Fibroblast of mammary gland (primary cell): ENCODE measurements at places on chromosomes 7 and 10.

DNA sequence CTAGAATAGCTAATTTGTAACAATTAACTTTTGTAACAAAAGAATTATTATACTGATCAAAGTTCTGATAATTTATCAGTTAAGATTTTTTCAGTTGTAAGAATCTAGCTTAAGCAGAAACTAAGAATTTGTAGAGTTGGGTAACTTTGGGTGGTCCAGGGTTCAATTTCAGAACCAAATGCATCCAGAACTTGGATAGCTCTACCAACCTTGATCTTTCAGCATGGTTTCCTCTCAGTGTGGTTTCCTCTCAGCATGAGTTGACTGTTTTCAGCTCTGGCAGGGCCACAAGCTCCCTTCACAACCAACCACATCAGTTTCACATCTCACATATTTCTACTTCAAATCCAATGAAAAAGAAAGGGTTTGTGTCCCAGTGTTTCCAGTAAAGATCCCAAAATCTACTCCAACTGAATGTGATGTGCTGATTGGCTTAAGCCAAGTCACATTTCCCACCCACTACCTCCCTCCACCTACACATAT, 3.3 kb upstream of the FAS start:
- no peak for DNase-seq

DNA sequence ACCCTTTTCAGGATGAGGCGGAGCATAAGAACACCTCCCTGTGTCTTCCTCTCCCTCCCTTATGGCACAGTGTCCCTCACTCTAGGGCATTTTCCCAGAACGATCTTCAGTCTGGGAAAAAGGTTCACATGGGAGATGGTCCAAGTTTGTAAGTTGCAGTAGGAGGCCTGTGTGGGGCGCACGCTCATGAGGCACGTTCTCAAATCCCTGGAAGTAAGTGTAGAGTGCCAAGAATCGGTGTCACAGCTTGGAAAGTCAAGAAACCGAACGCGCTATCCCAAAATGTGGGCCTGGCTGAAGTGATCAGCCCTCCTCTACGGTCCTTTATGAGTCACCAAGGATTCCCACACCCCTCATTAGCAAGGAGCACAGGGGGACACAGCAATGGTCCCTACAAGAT, 23.9 kb upstream of the SMARCD3 start:
- DNase-seq = peak; percentile 37

GRCh38 chr10:84012831-84013458, 126.4 kb upstream of the GHITM start:
- no peak for DNase-seq

GRCh38 chr7:117876761-117877160, 3.5 kb upstream of the CTTNBP2 start:
- DNase-seq = no peak

DNA sequence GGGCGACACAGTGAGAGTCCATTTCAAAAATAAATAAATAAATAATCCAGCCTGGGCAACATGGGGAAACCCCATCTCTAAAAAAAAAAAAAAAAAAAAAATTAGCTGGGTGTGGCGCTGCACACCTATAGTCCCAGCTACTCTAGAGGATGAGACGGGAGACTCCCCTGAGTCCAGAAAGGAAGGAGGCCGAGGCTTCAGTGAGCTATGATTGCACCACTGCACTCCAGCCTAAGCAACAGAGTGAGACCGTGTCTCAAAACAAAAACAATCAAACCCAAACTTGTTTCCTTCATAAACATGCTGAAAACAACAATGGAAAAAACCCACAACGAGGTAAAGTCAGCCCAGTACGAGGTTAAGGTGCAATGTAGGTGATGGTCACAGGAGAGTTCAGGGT, 1.2 kb downstream of the COX19 start:
- DNase-seq = peak; percentile 20

DNA sequence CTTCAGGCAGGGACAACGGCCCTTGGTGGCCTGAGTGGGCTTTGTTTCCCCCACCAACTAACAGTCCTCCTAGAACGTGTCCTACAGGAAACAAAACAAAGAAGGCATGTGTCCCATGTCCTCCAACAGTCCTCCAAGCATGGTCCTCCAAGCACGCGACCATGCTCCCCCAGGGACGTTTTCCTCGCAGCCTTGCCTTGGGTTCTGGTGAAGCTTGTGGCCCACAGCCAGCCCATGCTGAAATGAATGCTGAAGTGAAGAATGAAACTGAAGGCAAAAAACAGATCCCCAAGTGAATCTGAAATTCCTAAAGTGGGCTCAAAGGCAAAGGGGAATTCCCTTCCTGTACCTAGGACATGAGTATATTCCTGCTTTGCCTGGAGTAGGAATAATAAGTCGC, 176.6 kb downstream of the JCAD start:
- no peak for DNase-seq

GRCh38 chr10:44948642-44949041, 11.0 kb upstream of the RASSF4 start:
- no peak for DNase-seq

DNA sequence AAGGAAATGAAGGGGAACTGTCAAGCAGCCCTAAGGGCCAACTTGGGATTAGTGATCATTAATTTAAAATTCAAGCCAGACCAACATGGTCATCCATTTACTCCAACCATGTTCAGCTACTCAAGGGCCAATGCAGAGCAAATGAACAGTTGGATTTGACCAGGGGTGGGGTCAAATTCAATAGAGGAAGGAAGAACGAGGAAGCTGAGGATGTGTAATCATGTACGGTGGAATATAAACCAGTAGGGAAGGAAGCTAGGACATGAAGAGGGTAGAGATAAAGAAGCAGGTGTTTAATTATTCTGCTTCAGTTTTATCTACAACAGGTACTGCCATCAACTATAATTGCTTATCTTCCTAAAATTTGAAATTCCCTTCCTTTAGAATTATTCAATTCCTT, 81.6 kb downstream of the HIBADH start:
- no peak for DNase-seq

- no peak for DNase-seq
Observed at GRCh38 chr10:63119041-63119440, 14.1 kb upstream of the NRBF2 start.

DNA sequence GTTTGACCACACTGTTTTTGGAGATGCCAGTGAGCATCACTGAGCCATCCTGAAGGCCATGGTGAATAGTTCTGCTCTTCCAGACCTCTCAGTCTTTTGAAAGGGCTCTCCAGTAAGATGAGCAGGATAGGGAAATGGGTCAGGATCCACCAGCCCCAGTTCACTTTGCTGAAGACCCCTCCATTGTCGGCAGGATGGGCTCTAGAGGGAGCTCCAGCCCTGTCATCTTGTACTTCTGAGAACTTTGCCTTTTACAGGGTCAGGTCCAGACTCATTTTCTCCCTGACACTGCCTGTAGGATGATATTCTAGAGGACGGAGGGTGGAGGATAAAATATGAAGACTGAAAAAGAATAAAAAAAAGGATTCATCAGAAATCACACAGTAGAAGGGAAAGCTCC, 13.1 kb downstream of the LHFPL3 start:
- peak; percentile 4 for DNase-seq

- DNase-seq = peak; percentile 25
Observed at GRCh38 chr10:21495002-21495751, 30.3 kb downstream of the SKIDA1 start.

GRCh38 chr7:2892549-2892948, 48.4 kb upstream of the GNA12 start:
- no peak for DNase-seq

DNA sequence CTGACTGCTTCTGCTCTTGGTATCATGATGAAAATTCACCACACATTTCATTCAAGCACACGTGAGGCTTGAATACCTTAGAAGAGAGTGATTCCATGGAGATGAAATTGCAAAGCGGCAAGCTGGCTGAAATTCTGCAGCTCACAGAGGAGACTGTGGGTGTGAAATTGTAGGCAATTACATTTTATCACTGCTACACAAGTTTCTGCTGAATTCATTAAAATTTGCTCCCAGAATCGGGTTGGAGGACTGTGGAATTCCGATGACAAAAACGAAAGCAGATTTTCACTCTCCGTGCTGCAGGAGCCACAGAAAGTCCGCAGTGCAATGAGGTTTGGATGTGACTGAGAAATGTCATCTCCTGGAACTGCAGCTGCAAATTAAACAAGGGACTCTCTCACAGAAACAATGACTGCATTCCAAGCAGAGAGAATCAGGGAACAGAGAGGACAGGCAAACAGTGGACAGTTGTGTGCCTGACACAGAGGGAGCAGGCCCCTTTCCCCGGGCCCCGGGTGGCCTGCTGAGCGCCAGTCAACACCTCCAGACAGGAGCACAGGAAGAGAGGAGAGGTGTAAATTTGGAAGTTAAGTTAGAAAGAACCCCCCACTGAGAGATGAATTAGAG, 109.1 kb downstream of the C10orf90 start:
- no peak for DNase-seq

DNA sequence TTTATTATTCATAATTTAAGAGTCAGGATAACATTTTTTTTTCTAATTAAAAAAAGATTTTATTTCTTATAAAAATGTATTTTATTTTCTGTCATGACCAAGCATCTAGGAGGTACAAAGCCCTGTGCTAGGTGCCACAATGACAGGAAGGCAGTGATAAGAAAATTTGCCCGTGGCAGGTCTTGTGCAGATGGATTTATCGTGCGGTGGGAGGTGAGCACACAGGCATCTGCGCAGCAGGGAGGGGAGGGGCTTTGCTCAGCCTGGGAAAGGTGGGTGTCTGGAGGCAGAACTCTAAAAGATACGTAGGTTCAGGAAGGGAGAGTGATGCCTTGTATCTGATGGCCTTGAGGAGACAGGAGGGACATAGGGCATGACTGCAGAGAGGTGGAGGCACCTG, 115.6 kb downstream of the ABCA13 start:
- DNase-seq = no peak

GRCh38 chr7:32264702-32265284, 194.6 kb upstream of the PDE1C start:
- no peak for DNase-seq

DNA sequence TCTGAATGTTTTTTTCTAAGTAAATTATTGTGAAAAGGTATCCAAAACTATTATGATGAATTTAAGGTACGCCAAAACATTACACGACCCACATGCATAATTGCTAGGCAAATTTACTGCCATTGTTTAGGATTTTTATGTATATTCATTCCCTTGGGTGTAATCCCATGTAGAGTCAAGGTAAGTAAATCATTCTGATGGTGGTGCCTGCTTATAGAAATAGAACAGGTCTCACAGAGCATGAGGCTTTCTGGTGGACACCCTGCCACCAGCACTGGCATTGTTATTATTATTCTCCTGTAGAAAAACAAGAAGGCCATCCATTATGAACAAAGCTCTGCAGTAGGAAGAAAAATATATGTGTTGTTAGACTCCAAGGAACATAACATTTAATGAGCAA, 111.7 kb upstream of the ZNF804B start:
- no peak for DNase-seq

DNA sequence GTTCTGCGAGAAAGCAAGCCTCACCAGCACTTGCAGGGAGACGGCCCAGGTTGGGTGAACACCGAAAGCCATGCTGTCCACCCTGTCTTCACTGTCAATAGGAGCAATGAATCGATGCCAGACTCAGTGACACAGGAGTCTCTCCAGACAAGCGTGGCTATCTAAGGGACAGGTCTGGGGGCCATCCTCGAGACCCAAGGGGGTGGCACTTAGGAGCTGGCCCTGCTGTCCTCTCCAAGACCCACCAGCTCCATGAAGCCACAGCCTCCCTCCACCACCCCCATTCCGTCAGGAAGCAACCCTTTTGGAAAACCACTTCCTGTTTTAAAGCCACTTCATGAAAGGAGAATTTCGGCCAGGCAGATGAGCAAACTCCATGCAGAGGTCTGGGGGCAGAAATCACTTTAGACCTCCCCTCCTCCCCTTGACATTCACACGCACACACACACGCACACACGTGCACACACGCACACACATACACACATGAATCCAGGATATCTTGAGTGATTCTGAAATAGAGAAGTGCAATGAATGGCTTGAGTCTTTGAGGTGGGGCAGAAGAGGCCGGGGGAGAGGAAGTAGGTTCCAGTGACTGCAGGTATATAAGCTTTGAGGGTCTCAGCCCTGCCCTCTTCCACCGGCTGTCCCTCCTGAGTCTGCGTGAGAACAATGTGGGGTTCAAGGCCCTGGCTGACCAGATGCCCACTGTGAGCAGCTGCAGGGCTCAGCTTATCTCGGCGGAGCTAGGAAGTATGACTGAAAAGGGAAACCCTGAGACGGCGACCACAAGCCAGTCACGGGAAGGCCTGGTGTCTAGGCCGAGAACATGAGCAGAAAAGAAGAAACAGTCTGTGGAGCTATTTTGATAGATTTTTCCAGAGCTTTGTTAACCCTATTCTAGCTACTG, 25.0 kb downstream of the RGS10 start:
- DNase-seq = peak; percentile 23

DNA sequence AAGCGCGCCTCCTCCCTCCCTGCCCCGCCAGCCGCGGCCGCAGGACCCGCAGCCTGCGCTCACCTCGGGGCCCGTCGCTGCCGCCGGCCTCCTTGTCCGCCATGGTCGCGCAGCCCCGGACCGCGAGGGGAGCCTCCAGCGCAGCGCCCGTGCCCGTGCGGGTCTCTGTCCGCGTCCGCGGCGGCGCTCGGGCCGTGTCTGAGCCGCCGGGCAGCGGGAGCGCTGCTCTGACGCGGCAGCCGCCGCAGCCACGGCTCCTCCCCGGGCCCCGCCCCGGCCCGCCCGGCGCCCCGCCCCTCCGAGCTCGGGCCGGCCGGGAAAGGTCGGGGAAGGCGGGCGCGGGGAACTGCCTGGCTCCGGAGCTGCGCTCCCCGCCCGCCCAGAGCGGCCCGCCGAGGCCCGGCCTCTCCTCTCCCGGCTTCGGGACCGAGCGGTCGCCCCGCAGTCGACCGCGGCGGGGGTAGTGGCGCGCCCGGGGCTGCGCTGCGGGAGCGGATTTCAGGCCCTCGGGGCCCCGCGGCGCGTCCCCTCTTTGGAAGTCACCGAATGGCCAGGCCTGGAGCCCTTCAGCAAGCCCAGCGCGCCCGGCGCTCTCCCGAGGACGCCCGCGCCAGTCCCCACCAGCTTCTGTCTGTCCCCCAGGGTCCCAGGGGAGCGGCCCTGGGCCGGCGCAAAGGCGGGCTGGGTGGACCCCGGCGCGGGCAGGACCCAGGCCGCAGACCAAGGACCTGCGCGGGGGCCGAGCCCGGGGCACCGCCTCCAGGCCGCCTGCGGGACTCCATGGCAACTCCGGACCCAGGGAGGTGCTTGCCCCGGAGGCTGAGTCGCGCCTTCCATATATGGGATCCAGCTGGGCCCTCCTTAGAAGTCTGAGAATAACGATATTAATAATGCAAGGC, at the start of gene HSPA12A:
Gene HSPA12A, minus strand, starts transcription at position 200 of the 899 bp plus-strand sequence. Its CDS starts 97 bp downstream, at position 103.
- peak; percentile 80 for DNase-seq

DNA sequence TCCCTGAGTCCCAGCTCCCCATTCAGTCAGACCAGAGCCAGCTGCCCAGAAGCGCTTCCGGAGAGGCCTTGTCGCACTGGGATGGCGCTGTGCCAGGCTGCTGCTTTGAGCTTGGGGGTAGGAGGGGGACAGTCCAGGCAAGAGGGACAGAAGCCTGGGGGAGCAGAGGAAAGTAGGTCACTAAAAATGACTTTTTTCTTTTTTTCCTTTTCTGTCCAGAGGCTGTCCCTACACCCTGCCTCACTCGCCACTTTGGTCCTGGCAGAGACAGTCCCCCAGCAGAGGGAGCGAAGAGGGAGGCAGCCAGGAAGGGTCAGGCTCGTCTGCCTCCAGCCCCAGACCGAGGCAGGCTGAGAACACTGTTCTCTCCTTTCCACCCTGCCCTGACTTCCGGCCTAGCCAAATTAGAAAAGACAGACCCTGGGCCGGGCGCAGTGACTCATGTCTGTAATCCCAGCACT, 15.8 kb upstream of the TRIM8 start:
- peak; percentile 28 for DNase-seq
